Activated T-cell treated with anti-CD3 and anti-CD28 coated beads for 4 hours (primary cell): ENCODE measurements at places on chromosomes 2 and 18.

DNA sequence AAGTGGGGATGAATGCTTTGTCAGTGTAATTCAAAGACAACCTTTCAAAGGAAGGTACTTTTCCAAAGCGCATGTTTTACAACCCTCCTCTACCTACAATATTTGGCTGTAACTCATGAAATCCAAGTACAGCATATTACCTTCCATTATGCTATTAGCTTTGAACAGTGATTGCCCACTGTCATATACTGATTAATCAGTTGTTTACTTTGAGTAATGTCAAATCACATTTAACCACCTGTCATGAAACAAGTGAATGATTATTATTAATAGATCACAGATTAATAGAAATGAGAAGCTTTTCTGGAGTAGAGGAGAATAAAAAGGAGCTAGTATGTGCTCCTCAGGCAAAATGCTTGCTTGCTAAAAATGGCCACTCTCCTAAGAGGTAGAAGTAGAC is 150.5 kb upstream of the SMAD7 start:
- DNase-seq = no peak

DNA sequence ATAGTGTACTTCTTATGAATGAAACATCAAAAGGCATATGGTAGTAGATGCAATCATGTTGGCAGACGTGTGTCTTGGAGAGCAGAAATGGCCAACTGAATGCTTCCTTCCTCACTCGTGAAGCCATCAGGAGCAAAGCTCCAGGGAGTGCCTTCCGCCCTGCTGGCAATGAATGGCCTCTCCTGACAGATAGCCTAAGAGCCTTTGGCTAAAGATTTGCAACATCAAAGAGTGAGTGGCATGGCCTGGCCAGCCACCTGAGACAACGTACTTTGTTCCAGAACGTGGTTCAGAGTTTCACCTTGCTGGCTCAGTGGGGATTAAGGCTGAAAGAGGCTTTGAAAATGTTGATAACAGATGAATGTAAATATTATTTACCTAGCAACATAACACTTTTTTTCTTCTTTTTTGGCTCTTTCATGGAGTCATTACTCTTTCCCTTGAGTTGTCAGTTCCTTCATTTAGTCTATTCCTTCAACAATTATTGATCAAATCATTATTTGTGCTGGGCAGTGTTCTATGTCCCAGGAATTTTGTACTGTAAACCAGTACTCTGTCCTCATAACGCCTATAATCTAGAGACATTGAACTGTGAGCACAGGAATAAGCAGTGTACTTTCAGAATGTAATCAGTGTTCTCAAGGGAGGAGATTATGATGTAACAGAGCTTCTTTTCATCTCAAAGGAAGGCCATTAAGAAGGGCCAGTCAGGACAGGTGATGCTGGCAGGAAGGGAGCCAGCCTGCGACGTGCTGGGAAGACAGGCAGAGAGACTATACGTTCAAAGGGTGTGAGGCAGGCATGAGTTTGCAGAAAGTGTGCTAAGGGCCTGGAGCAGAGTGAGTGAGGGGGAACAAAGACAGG is 59.4 kb upstream of the SH3RF3 start:
- DNase-seq = no peak

- no peak for DNase-seq
Observed at GRCh38 chr2:36481709-36482108, 116.3 kb downstream of the FEZ2 start.

- no peak for DNase-seq
Observed at GRCh38 chr18:72867746-72868584, at the start of gene NETO1. Gene NETO1, minus strand, starts transcription at chr18:72867987. Its CDS starts 696 bp downstream, at chr18:72867291.

DNA sequence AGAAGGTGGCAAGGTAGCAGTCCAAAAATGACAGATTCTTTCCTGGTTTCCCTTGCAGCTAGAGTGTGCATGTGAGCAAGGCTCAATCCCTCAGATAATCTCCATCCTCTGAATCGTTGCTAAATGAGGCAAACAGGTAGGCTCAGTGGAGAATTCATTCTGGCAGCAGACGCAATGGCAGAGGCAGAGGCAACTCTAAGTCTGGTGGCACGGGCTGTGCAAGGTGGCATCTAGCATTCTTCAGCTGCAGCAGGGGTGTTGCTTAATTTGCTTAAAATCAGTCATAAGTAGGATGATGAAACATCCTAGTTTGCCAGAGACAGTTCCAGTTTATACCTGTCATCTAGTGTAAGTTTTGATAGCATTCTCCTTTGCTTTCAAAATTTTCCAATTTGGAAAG is 391.1 kb upstream of the MEX3C start:
- DNase-seq = no peak

- no peak for DNase-seq
Observed at GRCh38 chr2:67572721-67573435, 175.7 kb downstream of the ETAA1 start.

- DNase-seq = no peak
Observed at GRCh38 chr2:104023306-104023705, 830.6 kb upstream of the POU3F3 start.

GRCh38 chr2:1141079-1141478 is 190.4 kb downstream of the SNTG2 start:
- no peak for DNase-seq

DNA sequence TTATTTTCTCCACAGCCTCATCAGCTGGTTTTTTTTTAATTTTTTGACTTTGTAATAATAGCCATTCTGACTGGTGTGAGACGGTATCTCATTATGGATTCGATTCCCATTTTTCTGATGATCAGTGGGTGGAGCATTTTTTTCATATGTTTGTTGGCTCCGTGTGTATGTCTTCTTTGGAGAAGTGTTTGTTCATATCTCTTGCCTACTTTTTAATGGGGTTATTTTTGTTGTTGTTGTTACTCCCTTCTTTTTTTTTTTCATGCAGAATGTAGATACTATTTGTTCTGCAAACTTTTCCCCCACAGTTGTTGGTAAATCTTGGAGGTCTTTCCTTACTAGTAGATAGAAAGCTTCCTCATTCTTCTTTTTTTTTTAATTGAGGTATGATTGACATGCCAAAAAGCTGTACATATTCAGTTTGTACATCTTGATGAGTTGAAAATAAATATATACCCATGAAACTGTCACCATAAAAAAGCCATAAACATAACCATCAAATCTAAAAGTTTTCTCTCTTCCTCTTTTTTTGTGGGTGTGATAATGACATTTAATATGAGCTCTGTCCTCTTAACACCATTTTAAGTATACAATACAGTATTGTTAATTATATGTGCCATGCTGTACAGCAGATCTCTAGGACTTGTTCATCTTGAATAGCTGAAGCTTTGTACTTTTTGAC is 21.8 kb upstream of the NT5DC4 start:
- DNase-seq = no peak

GRCh38 chr2:46308081-46308480 is 10.9 kb downstream of the EPAS1 start:
- DNase-seq = no peak

DNA sequence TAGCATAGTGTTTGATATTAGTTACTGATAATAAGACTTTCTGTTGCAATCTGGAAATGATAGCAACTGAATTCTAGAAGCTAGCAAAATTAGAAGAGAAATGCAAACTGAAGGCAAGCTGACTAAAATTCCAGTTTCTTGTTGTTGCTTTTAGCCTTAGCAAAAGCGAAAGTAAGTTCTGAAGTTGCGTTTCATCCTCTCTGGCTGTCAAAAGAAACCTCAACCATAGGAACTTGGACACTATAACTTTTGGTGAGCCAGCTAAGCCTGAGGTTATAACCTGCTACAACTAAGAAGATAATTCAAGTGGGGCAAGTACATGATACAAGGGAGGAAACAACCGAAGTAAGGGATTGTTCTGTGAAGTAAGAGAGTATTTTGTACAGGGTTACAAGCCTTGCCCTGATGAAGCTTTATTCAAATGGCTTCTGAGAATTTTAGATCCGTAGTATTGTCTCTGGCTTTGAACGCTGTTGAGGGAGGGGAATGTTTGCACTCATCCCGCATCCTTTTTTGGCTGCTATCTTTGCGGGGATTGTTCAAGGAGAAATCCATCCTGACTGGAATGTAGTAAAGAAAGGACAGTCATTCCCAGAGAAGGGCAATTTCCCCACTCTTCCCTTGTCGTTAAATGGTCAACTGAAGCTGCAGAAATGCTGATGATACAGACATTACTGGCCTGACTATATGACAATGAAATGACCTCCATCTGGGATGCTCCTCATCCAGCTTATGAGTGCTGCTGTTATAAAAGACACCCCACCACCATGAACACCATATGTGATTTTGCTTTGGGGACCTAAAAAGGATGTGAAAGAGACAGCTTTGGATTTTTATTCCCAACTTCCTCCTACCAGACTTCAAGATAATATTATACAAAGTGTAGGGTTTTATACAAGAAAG is 7.0 kb upstream of the TMX3 start:
- DNase-seq = no peak
